ENCODE measurements at places on chromosomes 3 and 15.

DNA sequence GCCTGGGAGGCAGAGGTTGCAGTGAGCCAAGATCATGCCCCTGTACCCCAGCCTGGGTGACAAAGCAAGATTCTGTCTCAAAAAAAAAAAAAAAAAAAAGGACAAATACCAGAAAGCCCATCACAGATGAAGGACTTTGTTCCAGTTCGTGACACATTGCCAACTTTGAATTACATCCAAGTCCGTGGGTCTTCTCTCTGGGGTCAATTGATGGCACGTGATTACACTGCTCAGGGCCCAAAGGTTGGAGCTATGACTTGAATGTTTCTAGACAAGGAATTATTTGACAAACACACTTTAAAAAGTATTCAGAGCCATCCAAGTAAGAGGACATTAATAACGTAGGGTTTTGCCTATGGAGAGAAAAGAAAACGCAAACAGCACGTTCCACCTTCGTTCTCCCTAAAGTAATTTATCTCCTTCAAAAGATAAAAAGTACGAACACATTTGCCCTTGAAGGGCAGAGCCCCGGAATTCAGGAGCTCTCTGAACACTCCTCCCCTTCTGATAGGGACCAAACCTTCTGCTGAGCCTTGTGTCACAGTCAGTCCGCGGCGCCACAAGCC, 31.3 kb upstream of the ST3GAL6 start:
- peak; percentile 37 for DNase-seq

- DNase-seq, result no peak
Measured at GRCh38 chr15:94212291-94212690, 19.1 kb upstream of the MCTP2 start.

- no peak for DNase-seq
Measured at GRCh38 chr15:74497584-74497983, 36.6 kb upstream of the UBL7 start.

DNA sequence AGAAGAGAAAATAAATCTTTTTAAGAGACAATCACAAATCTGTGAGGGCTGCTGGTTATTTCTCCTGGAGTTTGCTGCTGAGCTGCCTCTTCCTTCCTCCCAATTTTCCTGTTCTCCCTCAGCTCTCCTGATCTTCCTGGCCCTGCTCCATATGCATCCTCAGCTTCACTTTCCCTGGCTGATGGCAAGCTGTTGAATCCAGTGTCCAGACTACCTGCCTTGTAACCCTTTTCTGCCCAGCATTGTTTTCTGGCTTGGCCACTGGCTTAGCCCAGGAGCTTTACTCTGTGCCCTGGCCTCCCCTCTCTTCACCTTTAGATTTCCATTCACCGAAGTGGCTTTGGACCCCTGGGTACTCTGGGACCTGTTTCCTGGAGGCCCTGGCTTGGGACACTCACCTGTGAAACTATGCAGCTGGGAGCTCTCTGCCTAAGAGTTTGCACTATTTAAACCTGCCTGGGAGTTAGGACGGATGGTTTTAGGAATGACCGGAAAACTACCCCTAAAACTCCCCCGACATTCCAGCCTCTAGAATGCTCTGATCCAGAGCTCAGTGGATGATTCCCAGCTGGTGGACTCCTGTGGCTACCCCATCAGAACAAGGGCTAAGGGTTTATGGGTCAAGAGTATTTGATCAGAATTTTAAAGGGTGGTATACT, 90.0 kb downstream of the RBPMS2 start:
- DNase-seq, result no peak

DNA sequence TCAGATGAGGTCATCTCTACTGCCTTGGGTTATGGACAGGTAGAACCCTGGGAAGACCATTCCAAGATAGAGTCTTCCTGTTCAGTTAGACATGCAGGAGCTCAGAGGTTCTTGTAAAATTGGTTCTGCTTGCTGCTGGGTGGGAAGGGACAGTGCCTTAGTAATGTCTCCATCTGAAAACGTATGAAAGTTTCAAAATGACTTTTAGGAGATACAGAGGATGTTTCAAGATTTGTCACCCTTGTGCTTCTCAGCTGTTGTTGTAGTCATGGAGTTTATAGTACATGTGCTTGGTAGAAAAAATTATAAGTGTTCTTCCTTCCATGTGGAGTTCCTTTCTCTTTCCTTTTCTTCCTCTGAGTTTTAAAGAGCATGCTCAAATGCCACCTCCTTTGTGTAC, 885.2 kb upstream of the CFAP20DC start:
- no peak for DNase-seq

- no peak for DNase-seq
Measured at GRCh38 chr3:141402476-141403171, 34.3 kb downstream of the ZBTB38 start.

- DNase-seq, result no peak
Measured at GRCh38 chr3:46860017-46860809, 3.0 kb downstream of the MYL3 start.

- DNase-seq, result no peak
Measured at GRCh38 chr3:48656841-48657281, 5.8 kb downstream of the CELSR3 start.

GRCh38 chr15:96766366-96766765, 435.9 kb downstream of the NR2F2 start:
- no peak for DNase-seq

DNA sequence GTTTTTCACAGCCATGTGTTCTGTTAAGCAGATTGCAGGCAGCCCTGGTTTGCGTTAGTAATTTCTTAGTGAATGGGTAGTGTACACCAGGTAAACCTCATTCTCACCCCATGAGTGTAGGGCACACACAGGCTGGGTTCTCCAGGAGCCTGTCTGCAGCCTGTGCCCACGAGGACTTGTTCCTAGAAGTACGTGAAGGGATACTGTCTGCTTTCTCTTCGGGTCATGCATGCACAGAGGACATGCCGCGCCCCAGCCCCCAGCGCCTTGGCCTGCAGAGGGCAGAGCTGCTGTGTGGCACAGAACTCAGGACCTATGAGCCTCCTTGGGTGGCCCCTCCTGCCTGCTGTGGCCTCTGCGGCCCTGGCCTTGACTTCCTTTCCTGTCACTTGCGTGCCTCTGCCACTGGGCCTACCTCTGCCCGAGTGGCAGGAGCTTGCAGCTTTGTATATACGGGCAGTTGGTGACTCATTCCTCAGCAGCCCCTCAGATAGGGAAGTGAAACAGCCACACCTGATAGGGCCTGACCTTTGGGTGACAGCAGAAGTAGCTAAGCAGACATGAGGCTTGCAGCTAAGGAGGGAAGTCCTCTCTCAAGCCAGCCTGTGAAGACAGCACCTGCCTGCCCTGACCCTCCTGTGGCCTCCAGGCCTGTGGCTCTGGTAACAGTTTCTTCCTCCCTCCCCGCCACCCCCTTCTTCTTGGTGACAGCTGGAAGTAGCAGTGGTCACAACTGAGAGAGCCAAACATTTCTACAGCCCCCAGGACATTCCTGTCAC, 19.5 kb downstream of the PPCDC start:
- DNase-seq, result no peak

GRCh38 chr3:167330993-167331785, 48.9 kb downstream of the ZBBX start:
- no peak for DNase-seq

- DNase-seq, result no peak
Measured at GRCh38 chr3:44762170-44762677, 630 bp downstream of the KIF15 start.

DNA sequence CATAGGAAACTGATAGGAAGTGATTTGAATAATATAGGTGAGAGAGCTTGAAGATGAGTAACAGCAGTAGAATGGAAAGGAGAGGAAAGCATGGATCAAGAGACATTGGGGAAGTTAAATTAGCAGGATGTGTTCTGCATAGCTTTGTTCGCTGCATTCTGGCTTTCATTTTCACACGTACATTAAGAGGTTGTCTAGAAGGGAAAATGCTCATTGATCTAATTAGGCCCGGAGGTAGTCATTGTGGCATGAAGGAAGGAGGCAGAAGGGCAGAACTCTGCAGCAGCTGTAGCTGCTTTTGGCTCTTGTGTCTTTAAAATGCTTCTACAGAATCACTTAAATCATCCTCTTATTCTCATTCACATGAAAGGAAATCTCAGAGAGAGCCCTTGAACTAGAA, 40.3 kb downstream of the KCNAB1 start:
- no peak for DNase-seq

DNA sequence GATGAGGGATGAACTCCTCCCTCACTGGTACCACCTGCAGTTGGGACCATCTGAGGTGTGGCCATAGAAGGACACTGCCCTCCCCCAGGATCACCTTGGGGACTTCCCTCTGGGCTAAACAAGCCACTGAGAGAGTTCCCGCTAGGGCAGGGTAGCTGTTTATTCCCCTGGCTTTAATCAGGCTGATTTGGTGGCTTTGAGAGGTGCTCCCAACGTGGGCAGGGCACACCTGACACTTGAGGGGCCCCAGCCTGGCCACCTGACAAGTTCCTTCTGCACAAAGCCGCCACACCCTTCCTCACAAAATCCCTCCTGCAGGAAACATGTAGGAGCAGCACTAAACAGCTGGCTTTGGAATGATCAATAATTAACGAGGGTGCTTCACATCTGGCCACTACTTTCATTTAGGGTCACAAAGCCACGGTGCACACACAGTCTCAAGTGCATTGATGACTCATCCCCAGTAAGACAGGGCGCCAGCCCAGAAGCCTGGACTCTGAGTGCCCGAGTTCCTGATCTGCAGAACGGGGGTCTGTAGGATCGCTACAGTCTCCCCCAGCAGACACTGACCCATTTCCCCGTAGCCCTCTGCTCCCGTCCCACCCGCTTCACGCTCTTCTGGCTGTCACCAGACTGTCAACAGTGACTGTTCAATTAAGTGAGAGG, 75.1 kb downstream of the ATP10A start:
- DNase-seq, result no peak

DNA sequence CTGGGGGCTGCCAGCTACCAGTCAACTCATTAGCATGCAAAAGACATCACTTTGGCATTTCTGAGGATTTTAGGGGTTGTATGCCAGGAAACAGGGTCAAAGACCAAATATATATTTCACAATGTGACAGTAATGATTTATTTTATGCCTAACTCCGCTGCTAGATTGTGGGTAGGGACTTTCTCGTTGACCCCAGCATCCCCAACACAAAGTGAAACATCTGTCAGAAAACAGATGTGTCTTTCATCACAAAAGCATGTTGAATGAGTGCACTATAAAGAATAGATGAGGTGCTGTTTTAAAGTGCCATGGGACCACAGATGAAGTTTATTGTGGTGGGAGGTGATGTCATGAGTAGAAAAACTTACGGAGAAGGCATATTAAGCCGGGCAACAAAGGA, 59.7 kb downstream of the ITPR1 start:
- no peak for DNase-seq

DNA sequence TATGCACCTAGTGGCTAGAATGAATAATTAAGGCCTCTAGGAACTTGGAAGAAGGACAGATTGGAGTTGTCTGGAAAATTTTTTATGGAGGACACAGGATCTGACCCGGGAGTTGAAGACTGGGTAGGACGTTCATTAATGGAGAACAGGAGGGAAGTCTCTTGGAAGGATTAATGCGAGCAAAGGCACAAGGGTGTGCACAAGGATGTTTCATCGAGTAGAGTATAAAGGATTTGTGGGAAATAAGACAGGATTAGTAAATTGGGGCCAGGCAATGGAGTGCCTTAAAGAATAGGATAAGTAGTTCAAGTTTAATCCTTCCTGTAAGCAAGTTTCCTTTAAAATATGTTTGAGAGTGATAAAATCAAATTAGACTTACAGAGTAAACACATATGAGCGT, 14.6 kb downstream of the LMOD3 start:
- DNase-seq, result no peak

DNA sequence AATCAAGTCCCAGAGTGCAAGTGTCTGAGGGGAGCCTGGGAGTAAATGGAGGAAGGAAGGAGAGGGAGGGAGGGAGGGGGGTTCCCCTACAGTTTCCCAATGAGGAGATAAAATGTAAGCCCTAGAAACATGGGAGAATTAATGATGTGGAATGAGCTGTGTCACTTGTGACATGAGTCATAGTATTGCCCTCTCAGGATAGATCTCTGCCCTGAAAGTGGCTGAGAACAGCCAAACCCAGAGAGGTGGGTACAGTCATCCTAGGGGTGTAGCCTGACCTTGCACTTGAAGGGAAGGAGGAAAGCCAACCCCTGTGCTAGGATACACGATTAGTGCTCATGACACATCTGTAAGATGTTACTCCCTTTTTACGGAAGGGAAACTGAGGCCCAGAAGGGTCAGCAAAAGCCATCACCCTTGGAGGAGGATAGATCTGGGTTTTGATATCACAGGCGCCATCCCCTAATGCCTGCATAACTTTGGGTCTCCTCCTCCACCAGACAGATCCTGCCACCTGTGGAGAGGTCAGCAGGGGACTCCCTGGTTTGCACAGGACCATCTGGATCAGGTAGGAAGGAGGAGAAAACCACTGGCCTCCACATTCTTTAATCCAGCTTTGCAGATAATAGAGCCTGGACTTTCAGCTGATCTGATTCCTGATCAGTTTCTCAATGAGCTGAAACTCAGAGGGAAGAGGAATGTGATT, 23.1 kb upstream of the USP3 start:
- DNase-seq, result no peak

DNA sequence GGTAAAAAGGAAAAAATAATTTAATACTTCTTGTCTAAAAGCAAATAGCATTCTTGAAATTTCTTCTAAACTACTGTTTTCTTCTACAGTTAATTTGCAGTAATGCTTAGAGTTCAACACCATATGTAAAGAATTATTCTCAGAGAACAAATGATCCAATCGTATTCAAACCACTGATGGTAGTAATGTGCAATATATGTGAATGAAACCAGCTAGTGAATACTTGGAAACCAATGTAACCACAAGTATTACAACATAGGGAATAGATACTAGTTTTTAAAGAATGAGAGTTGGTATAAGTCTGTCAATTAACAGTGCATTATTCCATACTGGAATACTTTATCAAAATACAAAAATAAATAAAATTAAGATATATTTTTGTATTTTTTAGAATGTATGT, 850.0 kb downstream of the DIPK2A start:
- DNase-seq, result no peak

- DNase-seq, result no peak
Measured at GRCh38 chr15:64351265-64351664, 4.7 kb downstream of the CSNK1G1 start.

DNA sequence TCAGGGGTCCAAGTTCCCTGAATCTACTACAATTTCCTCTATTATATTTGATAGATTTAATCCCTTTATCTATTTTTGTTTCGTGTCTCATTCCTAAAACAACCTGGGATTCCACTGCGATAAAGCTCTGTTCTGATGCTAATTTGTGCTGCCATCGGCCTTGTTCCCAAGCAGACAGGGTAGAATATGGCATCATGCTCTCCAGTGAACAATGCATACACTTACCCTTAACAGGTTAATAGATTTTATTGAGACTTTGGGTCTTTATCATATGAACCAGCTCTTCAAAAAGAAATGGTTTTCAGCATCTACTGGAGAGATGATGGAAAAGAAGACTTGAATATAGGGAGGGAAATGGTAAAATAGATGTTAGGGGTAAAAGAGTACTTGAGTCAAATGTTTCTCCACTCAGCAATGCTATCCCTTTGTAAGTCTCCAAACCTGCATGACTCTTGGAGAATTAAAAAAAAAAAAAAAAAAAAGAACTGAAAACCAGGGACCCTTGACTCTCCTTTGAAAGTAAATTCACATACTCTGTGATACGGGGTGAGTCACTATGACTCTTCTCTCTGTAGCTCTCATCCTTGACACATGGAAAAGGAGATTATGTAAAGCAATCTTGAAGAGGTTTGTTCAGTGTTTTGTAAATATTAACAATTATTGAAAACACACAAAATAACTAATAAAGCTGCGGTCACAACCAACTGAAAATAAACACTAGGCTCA, 268.8 kb downstream of the ZBTB20 start:
- DNase-seq, result no peak
